NCI-H187 (cell line): ENCODE measurements at places on chromosomes 7 and 10.
A peak's percentile ranks its signal among the peaks of the same experiment; 100 is the strongest.

DNA sequence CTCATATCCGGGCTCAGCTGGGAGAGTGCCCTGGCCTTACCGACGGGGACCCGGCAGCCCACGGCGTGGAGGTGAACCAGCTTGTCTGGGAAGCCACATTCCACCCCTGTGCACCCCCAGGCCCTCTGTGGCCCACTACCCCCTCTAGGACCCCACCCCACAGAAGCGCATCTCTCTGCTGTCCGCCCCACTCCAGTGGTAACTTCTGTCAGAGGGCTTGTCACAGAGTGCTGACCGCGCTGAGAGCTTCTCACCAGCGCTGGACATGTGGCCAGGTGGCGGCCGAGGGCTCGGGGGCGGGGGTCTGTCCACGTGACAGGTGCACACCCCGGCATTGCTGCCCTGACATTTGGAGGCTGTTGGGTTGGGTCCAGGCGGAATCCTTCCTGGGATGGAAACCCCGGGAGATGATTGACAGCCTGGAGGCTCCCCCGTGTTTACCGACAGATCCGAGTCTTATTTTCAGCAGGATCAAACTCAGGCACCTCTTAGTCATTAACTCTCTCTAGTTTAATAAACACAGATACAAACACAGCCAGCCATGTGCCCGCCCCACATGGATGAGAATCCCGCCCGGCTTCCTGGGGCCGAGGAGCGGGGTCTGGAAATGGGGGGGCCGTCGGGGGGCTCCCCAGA is 5.1 kb downstream of the ELFN1 start:
- no peak for DNase-seq

DNA sequence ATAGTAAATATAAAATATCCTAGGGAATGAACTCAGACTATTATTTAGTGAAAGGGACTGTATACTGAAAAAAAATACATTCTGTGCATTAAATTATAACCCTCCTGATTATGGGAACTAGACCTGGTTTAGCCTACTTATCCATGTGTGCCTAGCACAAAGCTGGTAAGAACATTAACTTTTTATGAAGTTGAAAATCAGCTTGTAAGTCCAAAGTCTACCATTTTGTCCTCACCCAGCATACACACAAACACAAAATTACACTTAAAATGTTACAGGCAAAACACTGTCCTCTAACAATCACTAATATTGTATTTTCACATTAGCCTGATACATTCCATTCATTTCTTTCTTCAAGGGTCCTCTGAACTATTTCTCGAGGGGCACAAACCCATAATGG is 19.9 kb upstream of the NEBL start:
- DNase-seq, result no peak

- DNase-seq, result no peak
Observed at GRCh38 chr10:62732841-62733653, 71.5 kb upstream of the ADO start.

GRCh38 chr10:22646388-22646853 is 68.0 kb downstream of the PIP4K2A start:
- no peak for DNase-seq

DNA sequence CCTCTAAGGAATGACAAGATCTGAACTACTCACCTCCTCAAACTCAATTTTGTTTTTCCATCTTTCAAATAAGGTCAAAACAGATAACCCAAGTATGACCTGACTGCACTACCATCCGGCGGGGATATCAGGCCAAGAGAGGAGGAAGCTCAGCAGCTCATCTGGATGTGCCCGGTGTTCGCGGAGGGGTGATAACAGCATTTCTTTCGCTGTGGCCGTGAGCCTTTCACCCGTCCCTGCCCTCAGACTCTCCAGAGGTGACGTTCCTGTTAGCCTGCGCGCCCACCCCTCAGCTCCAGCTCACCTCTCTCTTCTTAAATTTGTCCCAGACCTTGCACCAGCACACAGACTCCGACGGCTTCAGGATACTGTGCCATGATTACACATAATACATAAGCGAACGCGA is 526 bp downstream of the ZNF248 start:
- no peak for DNase-seq

- no peak for DNase-seq
Observed at GRCh38 chr10:74852381-74852780, 26.0 kb downstream of the KAT6B start.

DNA sequence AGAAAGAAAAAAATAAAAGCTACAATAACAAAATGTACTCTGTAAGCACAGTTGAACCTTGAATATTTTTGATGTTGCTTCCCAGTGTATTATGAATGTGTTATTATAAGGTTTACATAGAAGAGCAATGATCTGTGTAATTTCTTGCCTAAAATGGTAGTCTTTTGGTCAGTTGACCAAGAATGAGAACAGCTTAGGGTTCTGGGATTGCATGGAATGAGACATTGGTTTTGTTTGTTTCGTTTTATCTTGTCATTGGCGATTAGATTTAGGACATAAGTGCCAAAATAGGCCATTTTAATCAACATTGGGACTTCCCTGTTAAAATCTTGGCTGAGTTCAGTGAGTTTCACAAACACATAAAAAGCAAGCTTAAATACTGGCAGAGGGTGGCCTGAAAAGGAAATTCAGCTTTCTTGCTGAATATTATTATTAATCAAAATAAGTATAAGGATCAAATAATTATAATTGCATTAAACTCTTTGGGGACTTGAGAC is 49.1 kb upstream of the GLCCI1 start:
- DNase-seq, result no peak

DNA sequence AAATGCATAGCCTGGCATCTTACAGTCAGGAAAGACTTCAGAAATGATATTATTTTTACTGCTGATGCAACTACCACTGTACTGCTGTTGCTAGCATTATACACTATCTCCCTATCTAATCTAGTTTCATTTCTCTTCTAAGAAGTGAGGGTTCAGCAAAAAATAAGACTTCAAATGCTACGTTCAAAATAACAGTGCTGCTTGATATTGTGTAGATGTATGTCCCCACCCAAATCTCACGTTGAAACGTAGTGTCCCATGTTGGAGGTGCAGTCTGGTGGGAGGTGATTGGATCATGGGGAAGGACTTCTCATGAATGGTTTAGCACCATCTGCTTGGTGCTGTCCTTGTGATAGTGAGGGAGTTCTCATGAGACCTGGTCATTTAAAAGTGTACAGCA is 129.4 kb downstream of the ANK3 start:
- DNase-seq, result no peak

DNA sequence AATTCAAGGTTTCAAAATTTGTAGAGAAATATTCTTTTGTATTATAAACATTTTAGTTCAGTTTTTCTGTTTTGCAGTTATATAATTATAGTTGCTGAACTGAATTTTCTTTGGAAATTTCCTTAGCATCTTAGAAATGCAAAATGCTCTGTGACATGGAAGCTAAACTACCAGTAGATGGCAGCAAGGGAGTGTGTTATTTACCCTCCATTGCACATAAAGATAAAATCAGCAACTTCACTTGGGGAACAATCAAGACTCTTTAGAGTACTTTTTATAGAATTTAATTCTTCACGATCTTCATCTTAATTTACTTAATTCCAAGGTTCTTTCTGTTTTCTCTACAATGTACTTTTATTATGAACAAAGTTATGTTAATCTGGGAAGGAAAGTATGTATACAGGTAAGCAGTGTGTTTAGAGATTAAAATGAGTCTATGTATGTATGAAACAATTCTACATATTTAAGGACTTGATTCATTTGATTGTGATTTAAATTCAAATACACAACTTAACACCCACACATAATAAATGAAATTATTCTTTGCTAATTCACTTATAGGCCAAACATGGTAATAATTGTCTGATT is 404.2 kb downstream of the THSD7A start:
- no peak for DNase-seq

DNA sequence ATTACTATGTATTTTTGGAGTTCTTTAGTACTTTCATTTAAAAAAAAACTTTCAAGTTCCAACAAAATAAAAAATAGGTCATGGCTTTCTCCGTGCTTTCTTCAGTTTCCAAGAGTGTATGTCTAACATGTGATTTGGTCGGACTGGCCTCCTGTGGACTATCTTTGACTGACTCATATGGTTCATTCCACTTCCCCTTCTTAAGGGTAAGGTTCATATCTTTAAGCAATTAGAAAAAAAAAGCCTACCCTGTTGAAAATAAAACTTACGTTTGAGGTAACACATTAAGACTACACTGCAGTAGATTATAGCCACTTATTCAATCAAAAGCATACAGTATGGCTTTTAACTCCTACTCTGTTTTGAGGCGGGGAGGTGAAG is 112.8 kb upstream of the AHR start:
- DNase-seq, result no peak

GRCh38 chr7:116180302-116180701 is 30.0 kb upstream of the TES start:
- DNase-seq, result no peak

GRCh38 chr7:148433521-148434180 is 156.9 kb upstream of the C7orf33 start:
- no peak for DNase-seq

DNA sequence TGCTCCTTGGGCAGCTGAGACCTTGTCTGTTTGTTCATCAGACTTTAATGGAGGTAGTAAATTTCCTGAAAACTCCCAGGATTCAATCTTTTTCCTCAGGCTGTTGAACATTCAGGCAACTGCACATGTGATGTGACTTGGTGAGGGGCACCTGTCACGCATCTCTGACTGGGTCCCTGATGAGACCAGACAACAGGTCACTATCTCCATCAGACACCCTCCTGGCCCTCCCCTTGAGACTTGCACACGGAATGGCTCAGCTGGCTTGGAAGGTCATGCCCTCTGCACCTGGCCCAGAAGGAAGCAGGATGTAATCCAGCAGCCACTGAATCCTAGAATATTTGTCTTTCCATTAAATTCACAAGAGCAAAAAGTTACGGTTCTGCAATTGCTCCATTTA is 15.9 kb downstream of the AQP1 start:
- no peak for DNase-seq

DNA sequence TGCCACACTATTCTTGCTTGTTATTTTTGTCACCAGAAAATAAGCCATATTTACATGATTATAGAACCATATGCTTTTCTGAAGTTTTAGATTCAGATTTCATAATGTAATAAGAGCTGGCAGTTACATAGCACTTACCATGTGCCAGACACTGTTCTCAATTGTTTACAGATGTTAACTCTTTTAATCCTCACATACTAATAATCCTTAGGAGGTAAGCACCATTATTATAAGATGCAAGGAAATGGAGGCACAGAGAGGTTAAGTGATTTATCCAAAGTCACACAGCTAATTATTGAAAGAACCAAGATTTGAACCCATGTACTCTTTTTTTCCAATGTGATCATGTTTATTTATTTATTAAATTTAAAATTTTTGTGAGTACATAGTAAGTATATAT is 57.2 kb downstream of the CREB5 start:
- no peak for DNase-seq

GRCh38 chr7:130896898-130897514 is 163.0 kb upstream of the KLF14 start:
- DNase-seq, result no peak

DNA sequence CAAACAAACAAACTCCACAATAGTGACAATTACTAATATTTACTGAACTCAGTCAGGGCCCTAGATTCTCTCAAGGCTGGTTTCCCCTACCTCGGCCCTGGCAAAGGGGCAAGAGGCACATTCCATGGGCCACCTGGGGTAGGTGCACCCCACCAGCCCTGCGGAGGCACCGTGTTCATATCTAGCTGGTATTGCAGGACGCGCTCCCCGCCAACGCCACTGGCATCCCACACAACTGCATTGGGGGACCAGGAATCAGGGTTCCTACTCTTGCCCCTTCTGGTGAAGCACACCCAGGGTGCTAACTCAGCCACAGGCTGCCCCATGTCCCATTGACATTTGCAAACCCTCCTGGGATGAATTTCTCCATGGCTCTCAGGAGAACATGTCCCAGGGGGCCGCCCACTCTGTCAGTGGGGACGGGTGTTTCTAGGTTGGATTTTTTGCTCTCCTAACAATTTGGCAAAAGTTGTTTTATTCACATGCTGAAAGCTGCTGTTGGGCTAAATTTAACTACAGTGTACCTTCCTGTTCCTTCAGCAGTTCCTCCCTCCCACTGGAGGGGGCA is 76.7 kb downstream of the ZRANB1 start:
- no peak for DNase-seq

DNA sequence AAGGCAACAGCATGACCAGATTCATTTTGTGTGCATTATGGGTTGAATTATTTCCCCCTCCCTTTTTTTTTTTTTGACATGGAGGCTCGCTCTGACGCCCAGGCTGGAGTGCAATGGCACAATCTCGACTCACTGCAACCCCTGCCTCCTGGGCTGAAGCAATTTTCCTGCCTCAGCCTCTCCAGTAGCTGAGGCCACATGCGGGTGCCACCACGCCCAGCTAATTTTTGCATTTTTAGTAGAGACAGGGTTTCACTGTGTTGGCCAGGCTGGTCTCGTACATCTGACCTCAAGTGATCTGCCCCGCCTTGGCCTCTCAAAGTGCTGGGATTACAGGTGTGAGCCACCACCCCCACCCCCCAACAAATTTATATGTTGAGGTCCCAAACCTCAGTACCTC is 42.0 kb downstream of the ZNF783 start:
- DNase-seq, result no peak

DNA sequence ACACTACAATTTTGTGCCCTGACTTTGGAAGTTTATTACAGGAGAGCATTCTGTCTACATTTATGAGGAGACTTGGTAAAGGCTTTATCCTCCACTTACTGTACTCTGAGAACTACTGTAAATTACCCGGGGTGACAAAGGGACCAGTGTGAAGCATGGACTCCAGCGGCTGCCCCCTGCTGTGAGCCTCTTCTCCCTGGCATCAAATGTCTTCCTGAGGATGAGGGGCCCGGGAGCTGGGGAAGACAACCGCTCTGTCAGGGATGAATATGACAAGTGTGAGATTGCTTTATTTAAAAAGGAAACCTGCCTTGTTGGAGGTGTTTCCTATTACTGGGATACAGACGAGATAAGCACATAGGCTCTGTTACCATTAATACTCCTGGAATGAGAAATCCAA is 714.8 kb downstream of the CCSER2 start:
- peak; percentile 25 for DNase-seq

- no peak for DNase-seq
Observed at GRCh38 chr10:3892440-3893425, 107.7 kb upstream of the KLF6 start.
